ENCODE measurements at places on chromosomes 2 and 18. TPM values are rescaled to one million over a fixed set of nuclear protein-coding genes. Genes with fewer than 3 reads are reported as not detected.

Gene ADAM23
- polyA plus RNA-seq: 6.9 TPM

Gene RPRM
- polyA plus RNA-seq: 3.2 TPM

Gene RTP5
- polyA plus RNA-seq: not detected

Gene NYAP2
- polyA plus RNA-seq: 0.17 TPM

Gene AQP12B
- polyA plus RNA-seq: 0.35 TPM

Gene PUM2
- polyA plus RNA-seq: 123 TPM

Gene ARHGAP28
- 60.3 TPM for polyA plus RNA-seq

Gene CHST10
- polyA plus RNA-seq: 22.0 TPM
